ENCODE measurements at places on chromosomes 4 and X.

DNA sequence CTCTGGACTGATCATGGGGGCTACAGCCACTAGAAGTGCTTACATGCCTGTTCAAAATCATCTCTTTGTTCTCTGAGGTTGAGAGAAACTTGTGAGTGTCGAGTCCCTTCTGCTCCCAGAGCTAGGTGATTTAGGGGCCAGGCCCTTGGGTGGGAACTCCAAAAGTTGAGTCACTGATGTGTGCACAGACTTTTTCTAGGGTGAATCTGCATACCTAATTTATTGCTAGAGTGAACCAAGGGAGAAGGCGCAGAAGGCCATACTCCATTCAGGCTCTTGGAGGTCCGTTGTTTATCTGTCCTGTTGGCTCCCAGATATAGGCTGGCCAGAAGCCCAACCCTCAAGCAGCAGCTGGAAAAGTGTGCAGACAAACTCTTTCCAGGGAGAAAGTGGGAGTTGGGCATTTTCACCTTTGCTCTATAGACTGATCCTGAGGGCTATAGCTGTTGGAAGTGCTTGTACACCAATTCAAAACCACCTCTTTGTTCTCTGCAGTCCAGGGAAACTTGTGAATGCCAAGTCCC, 80.8 kb upstream of the ARX start:
- DNase-seq, result no peak

DNA sequence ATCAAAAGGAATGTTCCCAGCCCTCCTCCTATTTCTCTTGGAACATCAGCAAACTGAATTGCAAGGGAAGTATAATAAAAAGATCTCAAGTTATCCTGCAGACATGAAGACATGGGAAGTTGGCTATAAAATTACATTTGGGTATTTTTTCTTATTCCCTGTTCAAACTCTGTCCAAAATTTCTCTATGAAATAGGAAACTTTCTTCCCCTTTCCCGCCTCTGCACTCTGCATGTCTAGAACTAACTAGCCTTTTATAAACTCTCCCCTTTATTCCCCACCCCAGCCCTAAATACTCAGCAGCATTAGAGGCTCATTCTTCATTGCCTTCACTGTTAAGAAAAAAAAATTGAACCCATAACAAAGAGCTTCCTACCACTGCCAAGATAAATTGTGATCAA, 126.7 kb upstream of the EDNRA start:
- DNase-seq, result no peak

- no peak for DNase-seq
Observed at GRCh38 chrX:140711894-140712293, 2.3 kb downstream of the LINC00632 start.

DNA sequence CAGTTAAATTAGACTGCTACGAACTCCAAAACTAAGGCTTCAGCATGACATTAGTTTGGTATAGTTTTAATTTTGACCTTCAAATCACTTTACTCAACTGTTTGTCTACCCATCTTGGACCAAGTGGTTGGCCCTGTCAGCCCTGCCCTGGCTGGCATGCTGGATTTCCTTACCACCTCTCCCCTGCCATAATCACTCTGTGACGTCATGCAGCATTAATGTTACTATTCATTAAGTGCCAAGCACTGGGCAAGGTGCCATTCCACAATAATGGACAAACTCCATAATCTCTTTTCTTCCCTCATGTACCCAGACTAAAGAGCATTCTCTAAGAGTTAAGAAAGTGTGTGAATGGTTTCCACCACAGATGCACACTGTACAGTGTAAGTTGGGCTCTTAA, 277.0 kb upstream of the INTU start:
- no peak for DNase-seq

- no peak for DNase-seq
Observed at GRCh38 chr4:153369021-153369420, 24.5 kb downstream of the MND1 start.
